ENCODE measurements at places on chromosomes 3 and 15. TPM values are rescaled to one million over a fixed set of nuclear protein-coding genes. Genes with fewer than 3 reads are reported as not detected.

DNA sequence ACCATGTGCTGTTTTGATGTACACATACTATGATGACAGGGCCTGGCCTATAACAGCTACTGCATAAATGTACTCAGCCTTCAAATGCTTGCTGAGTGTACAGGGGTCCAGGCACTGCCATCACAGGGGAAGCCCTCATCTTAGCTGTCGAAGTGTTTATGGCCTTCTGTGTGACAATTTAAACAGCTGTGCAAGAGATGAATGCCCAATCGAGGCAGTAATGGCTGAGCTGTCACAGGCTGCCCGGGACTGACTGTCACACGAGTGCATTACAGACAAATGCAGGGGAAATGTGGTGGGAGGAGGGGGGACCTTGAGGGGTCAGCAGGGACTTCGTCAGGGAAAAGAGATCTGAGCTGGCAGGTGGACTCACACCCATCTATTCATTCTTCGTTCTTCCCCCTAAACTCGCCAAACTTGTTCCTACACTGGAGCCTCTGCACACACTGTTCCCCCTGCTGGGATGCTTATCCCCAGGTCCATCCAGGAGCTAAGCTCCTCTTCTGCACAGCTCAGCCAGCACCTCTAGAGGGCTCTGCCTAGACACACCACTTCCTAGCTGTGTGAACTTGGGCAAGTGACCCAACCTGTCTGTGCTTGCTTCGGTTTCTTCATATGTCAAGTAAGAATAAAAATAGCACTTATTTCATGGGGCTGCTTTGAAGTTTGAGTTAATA lies 156.2 kb upstream of the IQSEC1 start:
- DNase-seq: no peak

GRCh38 chr3:111326144-111326995 lies 215.6 kb upstream of the CD96 start:
- no peak for DNase-seq

GRCh38 chr3:128080323-128081080 lies 28.3 kb downstream of the SEC61A1 start:
- no peak for DNase-seq

DNA sequence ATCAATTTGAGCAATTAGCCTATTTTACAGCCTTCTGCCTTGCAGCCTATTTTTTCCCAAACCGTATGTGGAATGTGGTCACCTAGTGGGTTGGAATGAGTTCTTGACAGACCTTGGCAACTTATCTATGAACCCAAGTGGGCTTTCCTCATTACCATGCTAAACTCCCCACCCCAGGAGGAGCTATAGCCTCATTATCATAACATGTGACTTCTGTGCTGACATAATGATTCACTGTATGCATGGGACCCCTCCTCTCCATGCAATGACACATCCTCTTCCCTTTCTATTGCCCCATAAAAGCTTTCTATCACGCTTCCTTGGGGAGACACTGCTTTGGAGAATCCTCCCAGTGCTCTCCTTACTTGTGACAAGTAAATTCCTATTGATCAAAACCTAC lies 83.5 kb upstream of the FHIT start:
- no peak for DNase-seq

- no peak for DNase-seq
Observed at GRCh38 chr15:78850352-78850751, 22.3 kb upstream of the MORF4L1 start.

GRCh38 chr3:141403576-141403975 lies 35.3 kb downstream of the ZBTB38 start:
- no peak for DNase-seq

DNA sequence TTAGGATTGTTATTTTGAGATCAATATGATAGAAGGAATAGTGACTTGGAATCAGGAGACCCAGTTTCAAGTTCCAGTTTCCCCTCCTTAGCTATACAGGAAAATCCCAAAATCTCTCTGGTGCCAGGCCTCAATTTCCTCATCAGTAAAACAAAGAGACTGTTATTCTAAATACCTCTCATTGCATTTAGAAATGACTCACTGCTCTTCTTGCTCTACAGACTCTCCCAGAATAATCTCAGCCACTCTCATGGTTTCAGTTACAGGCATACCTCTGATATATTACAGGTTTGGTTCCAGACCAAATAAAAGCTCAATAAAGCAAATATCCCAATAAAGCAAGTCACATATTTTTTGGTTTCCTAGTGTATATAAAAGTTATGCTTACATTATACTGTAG lies 28.3 kb downstream of the IMPG2 start:
- DNase-seq: no peak

- no peak for DNase-seq
Observed at GRCh38 chr3:185207481-185207880, 46.4 kb downstream of the EHHADH start.

DNA sequence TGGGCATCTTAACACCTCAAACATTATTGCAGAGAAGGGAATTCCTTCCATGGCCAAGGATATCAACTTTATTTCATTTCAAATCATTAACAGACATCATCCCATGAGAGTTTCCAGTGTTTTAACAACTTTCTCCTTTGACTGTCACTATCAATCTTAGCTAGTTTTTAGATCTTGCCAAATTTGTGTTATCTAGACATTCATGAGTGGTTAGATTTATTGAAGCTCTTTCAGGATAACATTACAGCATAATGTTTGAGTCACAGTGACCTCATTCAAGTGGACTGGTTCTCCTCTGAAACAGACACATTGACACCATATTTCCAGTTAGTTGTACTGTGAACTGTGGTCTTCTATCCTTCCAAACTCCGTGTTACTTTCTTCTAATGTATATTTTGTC lies 8.6 kb upstream of the TNFAIP8L3 start:
- DNase-seq: no peak

Gene ARNT2
- 58.7 TPM for polyA plus RNA-seq

Gene SAMD7
- not detected for polyA plus RNA-seq

Gene FMN1
- 24.2 TPM for polyA plus RNA-seq

Gene GABRB3
- polyA plus RNA-seq: 5.1 TPM

Measured in renal pelvis (tissue), 12 donors.